ENCODE measurements at places on chromosomes 3 and 15. TPM values are rescaled to one million over a fixed set of nuclear protein-coding genes. Genes with fewer than 3 reads are reported as not detected.

Gene ARHGEF26
- total RNA-seq, result 2.5 TPM

Gene AVEN
- 31.7 TPM for total RNA-seq

Gene GABRG3
- not detected for total RNA-seq

Gene KLHL6
- under 0.01 TPM for total RNA-seq

Gene ITPR1
- 68.1 TPM for total RNA-seq

Gene WNT5A
- total RNA-seq, result 4.4 TPM

Gene CP
- total RNA-seq, result 1.1 TPM

Gene SPESP1
- total RNA-seq, result 3.2 TPM

Gene ARGFX
- total RNA-seq, result not detected

Gene POTEB
- not detected for total RNA-seq

Gene NT5DC2
- total RNA-seq, result 30.9 TPM

Gene TMPRSS7
- total RNA-seq, result not detected

Gene FRG2C
- not detected for total RNA-seq

Gene EPHB1
- total RNA-seq, result 0.28 TPM

Gene FOXL2
- total RNA-seq, result not detected

Gene ITIH1
- total RNA-seq, result 0.18 TPM

Gene MESP2
- total RNA-seq, result 0.57 TPM

Gene WDR93
- under 0.01 TPM for total RNA-seq

Gene MCF2L2
- 0.37 TPM for total RNA-seq

Gene WDR72
- total RNA-seq, result not detected

Gene CHRFAM7A
- 0.14 TPM for total RNA-seq

Gene SLC28A1
- not detected for total RNA-seq

Gene LRRN1
- total RNA-seq, result not detected

Gene IL17RB
- total RNA-seq, result not detected

Gene SPATA12
- total RNA-seq, result not detected

Gene NME9
- 0.09 TPM for total RNA-seq

Gene C3orf49
- total RNA-seq, result not detected

Gene SV2B
- under 0.01 TPM for total RNA-seq

Gene AHSG
- not detected for total RNA-seq

Gene CLASP2
- total RNA-seq, result 34.4 TPM

Gene SLC28A2
- total RNA-seq, result not detected

Gene GOLGA6D
- total RNA-seq, result not detected

Gene MUC4
- under 0.01 TPM for total RNA-seq

Gene MINAR1
- 0.57 TPM for total RNA-seq

Gene HIGD2B
- not detected for total RNA-seq

Gene NCKIPSD
- 9.2 TPM for total RNA-seq

Gene OXSM
- 10.5 TPM for total RNA-seq

Gene FSIP1
- 1.7 TPM for total RNA-seq

Gene CHRNA7
- total RNA-seq, result 0.28 TPM

Gene SEMA7A
- 3.8 TPM for total RNA-seq

Gene NR1I2
- total RNA-seq, result not detected

Gene CADM2
- not detected for total RNA-seq

Gene GASK1A
- 0.85 TPM for total RNA-seq

Gene CDHR4
- under 0.01 TPM for total RNA-seq

Gene GABRA5
- 0.14 TPM for total RNA-seq

Gene SECISBP2L
- total RNA-seq, result 25.9 TPM

Gene TPRG1
- 0.43 TPM for total RNA-seq

Gene GPR171
- not detected for total RNA-seq

Gene MUC20
- 0.74 TPM for total RNA-seq

Gene PCCB
- 70.0 TPM for total RNA-seq

Gene HRG
- total RNA-seq, result under 0.01 TPM

Gene SYNM
- total RNA-seq, result 6.2 TPM

Gene GOLGA8J
- not detected for total RNA-seq

Gene ZFAND6
- total RNA-seq, result 121 TPM

Gene ARL6
- total RNA-seq, result 16.5 TPM

Gene SH3GL3
- 0.18 TPM for total RNA-seq

Gene C3orf62
- total RNA-seq, result 1.7 TPM

Gene P2RY13
- not detected for total RNA-seq

Gene ARIH2
- total RNA-seq, result 56.5 TPM

Data from smooth muscle cell of bladder (primary cell).